ENCODE measurements at places on chromosomes 16 and 17.

- DNase-seq: no peak
Measured at GRCh38 chr16:2358811-2359210, 18.3 kb upstream of the ABCA3 start.

DNA sequence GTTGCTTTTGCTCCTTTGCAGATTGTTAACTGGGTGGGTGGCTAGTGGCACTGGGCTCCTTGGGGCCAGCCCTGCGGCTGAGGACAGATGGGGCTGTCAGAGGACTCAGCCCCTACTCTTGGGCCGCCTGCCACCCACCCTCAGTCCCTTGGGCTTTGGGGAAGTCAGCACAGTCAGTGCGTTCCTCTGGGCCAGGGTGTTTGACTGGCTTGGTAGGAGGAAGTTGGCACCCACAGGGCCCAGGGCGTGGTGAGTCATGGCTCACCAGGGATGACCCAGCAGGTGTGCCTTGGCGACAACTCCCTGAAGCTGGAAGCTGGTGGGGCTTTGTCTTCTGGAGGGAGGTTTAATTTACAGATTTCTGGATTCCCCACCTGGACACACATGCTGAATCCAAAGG lies 32.4 kb downstream of the HAPSTR1 start:
- no peak for DNase-seq

- no peak for DNase-seq
Measured at GRCh38 chr17:47741109-47741792, 8.2 kb downstream of the TBX21 start.

- DNase-seq: no peak
Measured at GRCh38 chr16:1890708-1891050, 18.7 kb upstream of the MEIOB start.

- no peak for DNase-seq
Measured at GRCh38 chr17:79930877-79931816, 91.9 kb upstream of the CBX4 start.

DNA sequence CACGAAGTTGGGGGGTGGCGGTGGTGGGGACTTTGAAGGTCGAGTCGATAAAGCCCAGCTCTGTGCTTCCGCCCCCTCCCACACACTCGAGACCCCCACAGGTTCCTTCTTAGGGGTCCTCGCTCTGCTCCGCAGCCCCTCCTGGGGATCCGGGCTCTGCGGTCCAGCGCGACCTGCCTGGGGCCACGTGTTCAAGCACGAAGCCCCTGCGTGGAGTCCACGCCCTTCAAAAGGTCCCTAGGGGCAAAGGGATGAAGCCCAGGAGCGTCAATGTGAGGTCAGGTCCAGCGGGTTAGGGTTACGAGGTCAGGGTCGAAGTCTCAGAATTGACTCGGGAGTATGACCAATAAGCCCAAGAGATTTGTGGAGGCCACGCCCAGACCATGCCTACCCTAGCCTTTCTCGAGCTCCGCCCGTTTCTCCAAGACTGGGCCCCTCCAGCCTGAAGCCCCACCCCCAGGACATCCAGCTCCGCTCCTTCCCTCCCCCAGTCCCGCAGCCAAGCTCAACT lies 786 bp upstream of the CACNA1G start:
- DNase-seq: no peak
